ENCODE measurements at places on chromosomes 5 and 9.
A peak's percentile ranks its signal among the peaks of the same experiment; 100 is the strongest.

GRCh38 chr5:59391576-59391975, 501.9 kb downstream of the PDE4D start:
- no peak for DNase-seq

- DNase-seq = peak; percentile 40
Measured at GRCh38 chr5:40570408-40571129, 109.1 kb upstream of the PTGER4 start.

DNA sequence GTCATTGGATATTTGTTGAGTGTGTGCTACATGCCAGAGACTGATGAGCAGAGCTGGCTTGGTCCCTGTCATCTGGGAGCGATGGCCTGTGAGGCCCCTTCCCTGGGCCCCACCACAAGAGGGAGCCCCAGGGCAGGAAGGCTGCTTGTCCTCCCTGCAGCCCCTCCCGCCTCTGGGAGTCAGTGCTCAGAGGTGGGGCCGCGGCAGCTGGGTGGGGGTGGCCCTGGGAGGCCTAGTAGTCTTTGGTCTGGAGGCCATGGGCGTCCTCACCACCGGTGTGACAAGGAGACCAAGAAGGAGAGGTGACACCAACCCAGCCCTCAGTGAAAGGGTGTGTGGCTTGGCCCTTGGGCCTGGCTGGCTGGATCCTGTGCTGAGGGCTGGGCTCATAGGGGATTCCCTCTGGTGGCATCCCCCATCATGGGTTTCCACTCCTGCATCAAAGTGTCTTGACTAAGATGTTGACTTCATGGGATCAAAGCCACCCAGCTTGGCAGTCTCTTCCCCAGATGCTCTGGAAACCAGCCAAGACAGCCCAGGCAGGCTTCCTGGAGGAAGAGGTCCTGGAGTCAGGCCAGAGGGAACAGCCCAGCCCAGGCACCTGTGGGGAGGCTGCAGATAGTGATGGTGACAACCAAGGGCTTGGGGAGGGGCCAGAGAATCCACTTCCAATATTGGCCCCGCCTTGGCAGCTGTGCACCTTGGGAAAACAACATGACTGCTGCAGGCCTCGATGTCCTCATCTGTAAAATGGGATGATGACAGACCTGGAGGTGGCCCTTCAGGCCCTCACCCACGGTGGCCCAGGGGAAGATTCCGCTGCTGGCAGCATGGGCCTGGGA, 166.7 kb downstream of the GAPVD1 start:
- DNase-seq = no peak

GRCh38 chr9:116635908-116636307, 51.2 kb upstream of the TRIM32 start:
- DNase-seq = no peak

GRCh38 chr9:103798620-103799019, 295.5 kb upstream of the SMC2 start:
- DNase-seq = no peak

- no peak for DNase-seq
Measured at GRCh38 chr5:141617128-141617527, 1.7 kb downstream of the DIAPH1 start.

GRCh38 chr5:68285851-68286611, 70.5 kb downstream of the PIK3R1 start:
- DNase-seq = peak; percentile 65

DNA sequence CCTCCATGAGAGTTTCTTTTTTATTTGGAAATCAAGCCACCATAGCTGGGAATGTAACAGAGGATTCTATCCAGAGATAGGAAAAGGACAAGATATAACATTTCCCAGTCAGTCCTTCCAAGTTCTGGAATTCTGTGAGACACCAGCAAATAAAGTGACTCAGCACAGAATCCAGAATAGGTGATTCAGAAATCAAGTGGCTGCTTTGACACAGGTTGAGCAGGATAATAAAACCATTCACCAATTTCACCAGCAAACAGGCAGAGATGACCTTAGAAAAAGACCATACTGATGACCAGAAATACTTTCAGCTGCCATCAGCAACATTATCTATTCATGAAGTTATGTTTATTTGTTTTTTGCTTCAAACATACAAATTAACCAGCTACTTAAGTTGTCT, 491.5 kb upstream of the TUSC1 start:
- DNase-seq = no peak

DNA sequence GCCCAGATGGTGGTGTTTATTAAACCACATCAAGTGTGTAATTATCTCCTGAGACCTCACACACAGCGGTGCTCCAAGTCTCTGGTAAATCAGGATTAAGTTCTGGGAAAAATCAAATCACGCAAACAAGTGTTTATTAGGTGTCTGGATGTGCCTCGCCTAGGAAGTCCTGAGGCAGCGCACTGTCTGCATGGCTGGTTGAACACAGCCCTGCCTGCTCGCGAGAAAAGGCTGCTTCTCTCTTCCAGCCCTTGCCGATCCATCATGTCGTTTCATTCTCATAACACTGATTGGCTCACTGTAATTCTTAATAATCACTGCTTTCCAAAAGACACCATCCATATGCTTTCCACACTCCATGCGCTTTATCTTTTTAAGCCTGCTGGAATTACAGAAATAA, 229.6 kb upstream of the DAP start:
- DNase-seq = no peak

- no peak for DNase-seq
Measured at GRCh38 chr5:120778491-120779484, 314.7 kb downstream of the PRR16 start.

- no peak for DNase-seq
Measured at GRCh38 chr5:161261668-161262323, 284.7 kb downstream of the GABRB2 start.

DNA sequence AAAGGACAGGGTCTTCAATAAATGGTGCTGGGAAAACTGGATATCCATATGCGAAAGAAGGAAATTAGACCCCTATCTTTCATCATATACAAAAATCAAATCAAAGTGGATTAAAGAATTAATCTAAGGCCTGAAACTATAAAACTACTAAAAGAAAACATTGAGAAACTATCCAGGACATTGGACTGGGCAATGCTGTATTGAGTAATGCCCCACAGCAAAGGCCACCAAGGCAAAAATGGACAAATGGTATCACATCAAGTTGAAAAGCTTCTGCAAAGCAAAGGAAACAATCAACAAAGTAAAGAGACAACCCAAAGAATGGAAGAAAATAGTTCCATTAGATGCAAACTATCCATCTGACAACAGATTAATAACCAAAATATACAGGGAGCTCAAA, 72.3 kb downstream of the STRBP start:
- DNase-seq = no peak

- DNase-seq = peak; percentile 18
Measured at GRCh38 chr9:127214421-127215267, 49.9 kb upstream of the GARNL3 start.

GRCh38 chr5:41048986-41049385, 22.2 kb downstream of the MROH2B start:
- no peak for DNase-seq

DNA sequence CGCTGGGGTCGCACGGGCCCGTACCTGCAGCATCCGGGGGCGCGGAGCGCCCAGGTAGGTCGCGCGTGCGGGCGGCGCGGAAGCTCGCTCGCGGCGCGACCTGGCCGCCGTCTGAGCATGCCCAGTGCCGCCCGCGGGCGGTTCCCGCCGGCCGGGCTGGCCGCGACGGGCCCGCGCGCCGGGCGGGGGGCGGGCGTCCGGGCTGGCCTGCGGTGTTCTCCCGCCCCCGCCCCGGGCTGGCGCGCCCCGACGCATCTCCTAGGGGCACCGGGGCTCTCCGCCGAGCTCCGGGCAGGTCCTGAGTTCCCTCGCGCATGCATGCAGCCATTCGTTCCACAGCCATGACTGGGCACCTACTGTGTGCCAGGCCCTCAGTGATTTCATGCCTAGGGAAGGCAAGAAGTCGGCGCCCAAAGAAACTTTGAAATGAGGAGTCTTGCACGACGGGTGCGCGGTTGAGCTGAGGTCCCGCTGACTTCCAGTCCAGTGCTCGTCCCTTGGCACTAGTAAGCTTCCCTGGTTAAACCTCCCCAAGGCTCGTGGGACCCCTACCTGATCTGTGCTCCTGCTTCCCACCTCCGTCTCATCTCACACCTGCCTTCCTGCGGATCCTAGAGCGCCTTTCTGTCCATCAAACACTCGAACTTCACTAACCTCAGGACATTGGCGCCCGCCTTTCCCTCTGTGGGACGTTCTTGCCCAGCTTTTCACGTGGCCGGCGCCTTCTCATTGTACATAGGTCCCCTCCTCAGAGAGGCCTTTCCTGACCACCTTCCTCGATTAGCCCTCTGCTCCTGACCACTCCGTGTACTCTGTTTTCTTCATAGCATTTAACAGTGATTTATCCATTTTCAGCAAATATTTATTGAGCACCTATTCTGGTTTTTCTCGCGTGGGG, at the start of gene PTPN3:
PTPN3 (minus strand) TSS at position 113 of the 898 bp plus-strand sequence. CDS start 34,873 bp downstream, outside the sequence.
- DNase-seq = no peak

DNA sequence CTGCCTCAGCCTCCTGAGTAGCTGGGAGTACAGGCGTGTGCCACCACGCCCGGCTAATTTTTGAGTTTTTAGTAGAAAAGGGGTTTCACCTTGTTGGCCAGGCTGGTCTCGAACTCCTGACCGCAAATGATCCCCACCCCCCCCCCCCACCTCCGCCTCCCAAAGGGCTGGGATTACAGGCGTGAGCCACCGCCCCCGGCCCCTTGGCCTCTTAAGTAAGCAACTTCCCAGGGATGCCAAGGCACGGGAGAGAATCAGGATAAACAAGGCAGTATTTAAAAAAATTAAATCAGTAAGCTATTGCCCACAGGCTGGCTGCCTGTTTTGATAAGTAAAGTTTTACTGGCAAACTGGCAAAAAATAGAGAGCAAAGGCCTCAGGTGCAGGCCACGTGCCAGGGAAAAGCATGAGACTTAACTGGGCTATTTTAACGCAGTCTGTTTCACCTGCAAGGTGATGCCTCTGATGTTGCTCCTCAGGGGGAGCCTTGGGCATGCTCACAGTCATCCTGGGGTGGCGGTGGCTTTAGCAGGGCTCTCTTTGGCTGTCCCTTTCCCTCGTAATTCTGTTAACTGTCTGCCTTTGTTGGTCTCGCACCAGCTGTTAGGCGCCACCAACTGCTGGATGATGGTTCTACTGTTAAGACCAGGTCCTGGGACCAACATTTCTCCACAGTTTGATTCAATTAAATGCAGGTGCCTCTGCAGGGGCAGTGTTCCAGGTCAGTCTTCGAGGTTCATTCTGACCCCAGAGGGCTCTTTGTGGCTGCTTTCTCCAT, 19.4 kb upstream of the RNF130 start:
- DNase-seq = no peak

GRCh38 chr9:69499959-69500358, 172.2 kb downstream of the APBA1 start:
- no peak for DNase-seq

All from CD14-positive monocyte (primary cell).